ENCODE measurements at places on chromosomes 3 and 15.

DNA sequence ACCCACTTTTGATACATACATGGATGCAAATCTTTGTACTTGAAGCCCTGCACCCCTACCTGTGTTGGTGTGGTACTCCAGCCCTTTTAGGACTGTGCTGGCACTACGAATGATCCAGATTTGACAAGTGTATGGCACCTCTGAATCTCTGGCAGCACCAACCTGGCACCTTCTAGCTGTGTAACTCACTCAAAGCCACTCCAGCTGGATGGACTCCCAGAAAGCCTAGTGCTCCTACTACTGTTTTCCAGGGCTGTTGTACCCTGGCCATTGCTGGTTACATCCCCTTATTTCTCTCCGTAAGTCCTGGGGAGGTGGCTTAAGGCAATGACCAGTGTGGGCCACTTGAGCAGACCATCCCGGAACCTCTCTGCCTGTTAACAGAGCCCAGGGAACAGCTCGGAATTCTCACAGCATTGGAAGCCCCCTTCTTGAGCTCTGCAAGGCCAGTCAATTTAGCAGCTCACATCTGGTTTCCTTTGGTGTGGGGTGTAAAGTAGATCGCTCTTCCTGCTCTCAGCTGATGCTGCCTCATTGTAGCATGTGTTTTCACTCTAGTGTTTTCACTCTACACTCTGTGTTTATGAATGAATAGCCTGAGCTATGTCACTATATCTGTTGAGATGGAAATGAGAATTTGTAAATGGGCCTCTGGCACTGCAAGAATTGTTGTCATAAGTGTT, 12.2 kb downstream of the CALML4 start:
- no peak for DNase-seq

GRCh38 chr3:23811185-23811527, 5.4 kb downstream of the UBE2E1 start:
- no peak for DNase-seq

DNA sequence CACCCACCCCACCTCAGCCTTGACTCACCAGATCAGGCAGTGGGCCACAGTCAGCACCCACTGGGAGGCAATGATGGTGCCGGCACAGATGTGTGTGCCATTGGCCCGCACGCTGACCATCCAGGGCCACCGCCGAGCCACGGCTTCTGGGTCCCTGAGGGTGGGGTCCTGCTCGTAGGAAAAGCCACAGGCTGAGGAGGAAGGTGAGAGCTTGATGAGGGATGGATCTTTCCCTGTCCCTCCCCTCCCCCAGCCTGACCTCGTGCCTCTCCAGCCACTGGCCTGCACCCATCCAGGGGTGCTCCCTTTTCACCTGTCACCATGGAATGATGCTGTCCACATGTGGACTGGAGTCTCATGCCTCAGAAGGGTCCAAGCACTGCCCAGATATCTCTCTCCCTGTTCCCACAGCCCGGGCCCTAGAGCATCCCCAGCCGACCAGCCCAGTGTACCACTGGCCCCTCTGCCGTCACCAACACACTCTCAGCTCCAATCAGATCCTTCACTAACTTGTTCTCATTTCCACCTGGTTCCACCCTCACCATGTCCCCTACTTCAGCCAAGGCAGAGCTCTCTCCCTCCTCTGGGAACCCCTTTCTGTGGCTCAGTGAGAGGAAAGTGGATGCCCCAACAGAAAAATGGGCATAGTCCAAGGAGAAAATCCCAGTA, 2.0 kb downstream of the PRSS50 start:
- DNase-seq, result peak; percentile 45

GRCh38 chr3:195270817-195271409, at the start of gene XXYLT1:
Gene XXYLT1 (minus strand): TSS chr3:195271159. CDS start chr3:195271058, 101 bp downstream.
- DNase-seq, result peak; percentile 96

GRCh38 chr3:63911873-63912767, at the start of gene SCAANT1:
Gene SCAANT1 (minus strand): TSS chr3:63912383.
- DNase-seq, result peak; percentile 93

- no peak for DNase-seq
These were observed 20.3 kb downstream of the RGMA start for GRCh38 chr15:93068581-93069199.

DNA sequence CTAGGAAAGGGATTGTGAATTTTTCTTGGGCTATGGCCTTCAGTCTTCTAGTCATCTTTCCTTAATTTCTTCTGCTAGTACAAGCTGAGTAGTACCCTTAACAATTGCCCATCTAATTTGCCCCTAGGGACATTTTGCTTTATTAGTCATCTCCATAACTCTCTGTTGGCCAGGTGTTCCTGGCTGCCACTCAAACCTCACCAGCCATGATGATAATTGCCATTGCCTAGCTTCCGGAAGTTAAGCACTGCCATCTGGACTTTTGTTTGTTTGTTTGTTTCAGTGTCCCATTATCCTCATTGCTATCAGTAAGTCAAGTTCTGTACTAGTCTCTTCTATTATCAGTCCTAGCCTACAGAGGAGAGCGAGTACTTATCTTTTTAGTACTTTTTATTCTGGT, 36.6 kb upstream of the UBL7 start:
- no peak for DNase-seq

- DNase-seq, result no peak
These were observed 130.1 kb downstream of the MAGI1 start for GRCh38 chr3:65908588-65908987.

- DNase-seq, result no peak
These were observed 574 bp downstream of the CASR start for GRCh38 chr3:122183893-122184590.

DNA sequence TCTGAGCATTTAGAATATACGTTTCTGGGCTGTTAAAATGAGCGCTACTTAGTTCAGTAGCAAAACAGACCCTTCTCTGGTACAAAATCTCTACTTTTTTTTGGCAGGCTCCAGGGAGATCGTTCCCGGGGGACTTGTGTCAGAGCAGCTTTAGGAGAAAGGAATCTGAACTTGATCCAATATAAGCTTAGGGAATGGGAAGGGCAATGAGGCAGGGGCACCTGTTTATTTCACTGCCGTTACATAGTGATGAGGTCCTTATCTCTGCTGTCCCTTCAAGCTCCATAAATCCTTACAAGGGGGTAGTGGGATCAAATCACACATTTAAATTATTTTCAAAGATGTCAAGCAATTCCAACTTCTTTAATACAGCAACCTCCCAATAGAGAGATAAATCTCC, 128.7 kb upstream of the BNIP2 start:
- no peak for DNase-seq

- DNase-seq, result no peak
These were observed 720.9 kb upstream of the SEMA6D start for GRCh38 chr15:46996359-46996758.

- DNase-seq, result peak; percentile 66
These were observed 92.7 kb downstream of the LRRC28 start for GRCh38 chr15:99343881-99344551.

GRCh38 chr15:88249220-88249619, 7.3 kb downstream of the NTRK3 start:
- DNase-seq, result no peak

DNA sequence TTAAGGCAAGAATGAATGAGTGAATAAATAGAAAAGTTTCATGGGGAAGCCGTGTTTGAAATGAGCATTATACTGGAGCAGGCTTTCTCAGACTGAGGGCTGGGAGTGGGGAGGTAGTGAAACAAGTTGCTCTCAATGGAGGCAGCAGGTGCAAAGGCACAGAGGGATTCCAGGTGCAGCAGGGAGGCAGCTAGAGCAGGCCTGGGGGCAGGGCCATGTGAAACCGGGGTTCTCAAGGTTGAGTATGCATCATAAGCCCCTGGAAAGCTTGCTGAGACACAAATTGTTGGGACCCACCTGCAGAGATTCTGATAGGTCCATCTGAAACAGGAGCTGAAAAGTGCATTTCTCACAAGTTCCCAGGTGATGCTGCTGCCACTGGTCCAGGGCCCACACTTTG, 45.3 kb downstream of the BFSP2 start:
- DNase-seq, result no peak

DNA sequence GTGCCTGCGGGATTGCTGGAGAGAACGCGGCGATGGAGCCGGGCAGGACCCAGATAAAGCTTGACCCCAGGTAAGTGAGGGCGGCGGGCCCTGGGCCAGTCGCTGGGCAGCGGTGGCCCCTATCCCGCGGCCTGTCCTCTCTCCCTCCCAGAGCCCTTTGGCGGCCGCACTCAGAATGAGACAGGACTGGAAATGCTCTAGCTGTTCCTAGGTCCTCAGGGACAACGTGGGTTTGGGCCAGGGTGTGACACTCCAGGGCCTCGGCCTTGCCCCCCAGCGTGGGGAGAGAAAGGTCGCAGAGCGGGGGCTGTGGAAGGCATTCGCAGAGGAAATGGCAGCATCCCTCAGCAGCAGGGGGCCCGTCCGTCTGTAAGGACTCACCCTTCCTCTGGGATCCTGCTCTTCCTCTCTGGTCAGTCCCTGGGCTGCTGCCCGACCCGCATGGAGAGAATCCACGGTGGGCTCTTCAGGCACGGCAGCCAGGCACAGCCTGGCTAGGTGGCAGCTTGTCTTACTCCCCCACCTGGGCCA, 412 bp downstream of the SLC51A start:
- no peak for DNase-seq

DNA sequence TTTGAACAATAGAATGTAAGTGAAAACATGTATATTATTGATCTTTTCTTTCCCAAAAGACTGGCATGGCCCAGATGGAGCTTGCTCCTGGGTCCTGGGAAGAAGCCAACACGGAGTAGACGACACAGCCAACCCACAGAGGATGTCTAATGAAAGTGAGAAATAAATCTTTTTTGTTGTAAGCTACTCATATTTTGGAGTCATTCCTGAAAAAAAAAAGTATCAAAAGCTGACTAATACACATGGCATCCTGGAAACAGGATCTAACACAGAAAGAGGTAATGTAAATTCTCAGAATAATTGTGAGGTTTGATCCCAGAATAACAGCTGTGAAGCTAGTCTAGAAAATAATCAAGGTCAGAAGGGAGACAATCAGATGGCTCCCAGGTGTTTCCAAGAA, 12.6 kb upstream of the FRMD5 start:
- no peak for DNase-seq

- DNase-seq, result no peak
These were observed 234.7 kb upstream of the CTDSPL start for GRCh38 chr3:37626736-37627565.

DNA sequence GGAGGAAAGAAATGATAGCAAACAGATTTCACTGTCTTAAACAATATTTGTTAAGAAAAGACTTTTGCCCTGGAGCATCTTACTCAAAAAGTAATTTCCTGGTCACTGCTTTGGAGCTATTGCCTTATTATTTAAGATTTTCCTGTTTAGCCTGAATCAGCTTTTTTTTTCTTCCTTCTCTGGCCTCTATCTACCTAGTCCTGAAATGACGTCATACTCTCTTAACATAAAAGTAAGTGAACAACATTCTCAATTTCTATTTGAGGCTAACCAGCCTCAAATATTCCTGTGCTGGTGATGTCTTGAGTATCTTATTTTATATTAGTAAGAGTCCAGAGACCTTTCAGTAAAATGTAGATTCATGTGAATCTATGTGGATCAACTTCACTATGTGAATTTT, 221.9 kb upstream of the ALCAM start:
- no peak for DNase-seq

DNA sequence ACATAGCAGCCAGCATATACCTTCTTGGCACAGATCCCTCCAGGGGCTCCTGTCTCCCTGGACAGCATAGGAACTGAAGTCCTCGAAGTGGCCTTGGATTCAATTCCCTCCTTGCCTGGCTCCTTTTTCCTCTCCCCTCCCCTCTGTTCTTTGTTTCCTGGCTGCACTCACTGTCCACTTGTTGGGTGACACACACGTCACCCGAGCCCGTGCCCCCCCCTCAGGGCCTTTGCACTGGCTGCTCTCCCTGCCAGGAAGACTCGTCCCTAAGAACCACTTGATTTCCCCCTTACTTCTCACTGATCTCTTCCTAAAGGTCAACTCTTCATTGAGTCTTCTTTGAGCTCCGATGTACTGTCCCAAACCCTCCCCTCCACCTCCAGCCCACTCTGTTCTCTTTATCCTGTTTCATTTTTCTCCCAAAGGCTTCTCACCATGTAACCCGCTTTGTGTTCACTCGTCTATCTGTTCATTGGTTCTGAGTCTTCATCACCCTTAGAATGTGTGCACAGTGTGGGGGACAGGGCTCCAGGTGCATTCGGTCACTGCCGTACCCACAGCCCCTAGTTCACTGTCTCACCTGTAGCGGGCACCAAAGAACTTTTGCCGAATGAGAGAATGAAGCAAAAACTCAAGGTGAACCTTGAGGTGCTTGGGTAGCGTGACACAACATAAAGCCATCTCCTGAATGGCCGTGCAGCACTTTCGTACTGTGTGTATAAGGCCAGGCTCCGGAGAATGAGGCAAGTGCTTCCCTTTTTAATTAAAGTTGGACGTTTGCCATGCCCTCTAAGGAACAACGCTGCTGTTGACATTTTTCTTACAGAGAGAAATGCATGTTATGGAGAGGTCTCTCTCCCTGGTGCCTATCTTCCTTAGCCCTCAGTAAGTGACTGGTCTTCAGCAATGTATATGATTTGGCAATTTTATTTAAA, 74.0 kb downstream of the CHRNA7 start:
- no peak for DNase-seq

DNA sequence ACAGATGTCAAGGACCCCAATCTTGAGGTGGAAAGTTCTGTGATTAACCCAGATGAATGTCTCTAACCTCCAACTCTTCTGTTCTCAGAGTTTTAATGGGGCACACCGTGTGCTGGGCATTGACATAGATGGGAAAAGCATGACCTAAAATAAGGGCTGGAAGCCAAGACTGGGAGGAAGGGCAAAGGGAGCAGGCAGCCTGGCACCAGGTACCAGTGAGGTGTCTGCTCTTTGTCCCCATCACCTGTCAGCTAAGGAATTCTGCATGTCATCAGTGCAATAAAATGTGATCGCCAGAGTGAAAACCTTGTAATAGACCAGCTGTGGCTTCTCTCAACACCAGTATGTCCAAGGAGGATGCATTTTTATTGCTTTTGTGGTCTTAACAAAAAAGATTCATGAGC, 143.5 kb upstream of the TPM1 start:
- DNase-seq, result no peak

GRCh38 chr15:31733424-31733823, 296.9 kb upstream of the CHRNA7 start:
- no peak for DNase-seq

GRCh38 chr15:97977734-97978133, 17.2 kb downstream of the ARRDC4 start:
- DNase-seq, result no peak

Data from activated effector memory CD4-positive, alpha-beta T cell treated with anti-CD3 and anti-CD28 coated beads, Interleukin-2, amount 50 U/mL, for 16 hours (primary cell).